ENCODE measurements at places on chromosomes 6 and 20.

DNA sequence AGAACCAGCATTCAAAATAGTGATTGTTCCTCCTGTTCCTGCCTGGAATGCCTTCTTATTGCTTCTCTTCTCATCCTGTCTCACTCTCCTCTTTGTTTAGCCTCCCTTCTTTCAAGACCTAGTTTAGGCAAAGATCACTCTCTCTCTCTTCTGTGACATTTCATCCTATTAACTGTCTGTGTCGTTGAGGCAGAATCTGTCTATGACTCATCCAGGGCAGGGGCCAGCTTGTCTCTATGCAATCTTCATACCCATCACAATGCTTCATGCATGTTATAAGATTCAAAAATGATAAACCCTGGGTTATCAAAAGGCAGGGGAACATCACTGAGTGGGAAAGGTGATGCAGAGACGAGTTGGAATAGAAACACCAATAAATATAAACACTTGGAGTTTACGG, 32.2 kb upstream of the FOXA2 start:
- no peak for DNase-seq

DNA sequence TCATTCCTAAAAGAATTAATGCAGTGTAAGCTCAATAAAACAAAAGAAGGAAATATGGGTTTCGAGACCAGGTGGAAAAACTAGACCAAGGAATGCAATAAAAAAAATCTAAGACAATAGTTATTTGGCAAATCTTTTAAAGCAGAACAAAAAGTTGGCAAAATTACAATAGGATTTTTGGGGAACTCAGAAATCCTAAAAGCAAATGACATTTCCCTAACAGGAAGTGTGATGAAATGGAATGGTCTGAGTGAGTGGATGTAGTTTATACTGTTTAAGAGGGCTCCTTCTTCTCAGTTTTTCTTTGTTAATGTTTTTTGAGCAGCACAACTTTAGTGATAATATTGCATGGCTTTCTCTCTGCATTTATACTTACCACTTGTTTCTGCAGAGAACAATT, 190.0 kb downstream of the PLCB4 start:
- DNase-seq: no peak

- DNase-seq: no peak
These were observed 98.9 kb upstream of the ZNF217 start for GRCh38 chr20:53692465-53693067.

DNA sequence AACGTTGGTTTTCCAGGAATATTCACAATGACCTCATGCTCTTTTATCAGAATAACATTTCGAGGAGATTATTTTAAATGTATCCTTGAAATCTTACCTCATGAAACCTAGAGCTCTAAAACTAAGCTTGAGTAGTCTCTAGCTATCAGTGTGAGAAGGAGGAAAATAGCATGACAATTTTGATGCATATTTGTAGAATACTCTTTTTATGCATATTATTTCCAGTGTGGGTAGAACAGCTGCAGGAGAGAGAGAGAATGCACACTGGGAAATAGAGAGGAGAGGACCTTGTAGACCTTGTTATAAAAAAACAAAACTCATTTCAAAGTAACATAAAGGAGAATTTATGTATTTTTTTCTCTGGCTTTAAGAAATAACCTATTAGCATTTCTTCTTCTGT, 71.1 kb upstream of the VGLL2 start:
- DNase-seq: no peak

DNA sequence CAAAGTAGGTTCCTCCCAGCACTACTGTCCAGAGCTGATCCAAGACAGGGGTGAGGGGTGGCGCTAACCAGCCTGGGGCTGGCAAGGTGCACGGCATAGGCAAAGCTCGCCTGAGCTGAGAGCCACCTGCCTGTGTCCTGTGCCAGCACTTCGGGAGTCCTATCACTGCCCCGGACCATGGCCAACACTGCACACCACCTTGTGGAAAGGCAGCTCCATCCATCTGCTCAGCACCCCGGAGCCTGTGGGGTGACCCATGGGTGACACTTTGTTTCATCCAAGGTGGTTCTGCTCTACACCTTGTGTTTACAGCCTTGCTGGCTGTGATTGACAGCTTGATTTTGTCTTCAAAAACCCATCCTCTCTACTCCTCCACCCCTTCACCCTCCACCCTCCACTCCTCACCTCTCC, 32.9 kb upstream of the GATA5 start:
- no peak for DNase-seq

DNA sequence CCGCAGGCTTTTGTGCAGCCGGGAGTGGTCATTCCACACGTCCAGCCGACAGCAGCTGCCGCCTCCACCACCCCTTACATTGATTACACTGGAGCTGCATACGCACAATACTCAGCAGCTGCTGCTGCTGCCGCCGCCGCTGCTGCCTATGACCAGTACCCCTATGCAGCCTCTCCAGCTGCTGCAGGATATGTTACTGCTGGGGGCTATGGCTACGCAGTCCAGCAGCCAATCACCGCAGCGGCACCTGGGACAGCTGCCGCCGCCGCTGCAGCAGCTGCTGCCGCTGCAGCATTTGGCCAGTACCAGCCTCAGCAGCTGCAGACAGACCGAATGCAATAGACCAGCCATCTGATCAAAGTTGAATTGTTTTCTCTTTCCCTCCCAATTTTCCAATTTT, 10.6 kb downstream of the RBM24 start:
- DNase-seq: no peak

DNA sequence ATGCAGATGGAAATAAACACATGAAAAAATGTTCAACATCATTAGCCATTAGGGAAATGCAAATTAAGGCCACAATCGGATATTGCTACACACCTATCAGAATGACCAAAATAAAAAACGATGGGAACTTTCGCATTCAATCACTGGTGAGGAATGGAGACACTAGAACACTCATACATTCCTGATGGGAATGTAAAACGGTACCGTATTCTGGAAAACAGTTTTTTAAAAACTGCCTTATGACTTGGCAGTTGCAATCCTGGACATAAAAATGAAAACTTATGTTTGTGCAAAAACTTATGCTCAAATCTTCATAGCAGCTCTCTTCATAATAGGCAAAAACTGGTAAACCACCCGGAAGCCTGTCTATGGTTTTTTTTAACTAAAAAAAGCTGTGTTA, 146.0 kb downstream of the CEBPB start:
- DNase-seq: no peak

DNA sequence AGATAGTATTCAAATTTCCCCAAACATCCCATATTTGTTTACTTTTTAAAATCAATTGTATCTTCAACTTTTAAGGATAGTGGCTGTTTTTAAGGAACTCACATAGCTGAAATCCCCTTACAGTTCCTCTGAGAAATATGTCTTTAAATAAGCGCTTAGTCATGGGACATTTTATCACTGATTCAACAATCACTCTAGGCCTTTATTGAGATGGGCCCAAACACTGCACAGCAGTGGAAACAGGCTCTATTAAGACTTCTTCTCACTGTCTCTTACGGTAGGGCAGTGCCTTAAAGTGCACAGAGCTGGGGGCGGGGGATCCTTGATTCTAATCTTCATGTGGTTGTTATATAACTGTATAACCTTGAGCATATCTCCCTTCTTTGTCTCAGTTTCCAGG, 59.8 kb upstream of the RREB1 start:
- DNase-seq: no peak

- DNase-seq: no peak
These were observed 55.2 kb downstream of the TPD52L1 start for GRCh38 chr6:125208625-125209249.

DNA sequence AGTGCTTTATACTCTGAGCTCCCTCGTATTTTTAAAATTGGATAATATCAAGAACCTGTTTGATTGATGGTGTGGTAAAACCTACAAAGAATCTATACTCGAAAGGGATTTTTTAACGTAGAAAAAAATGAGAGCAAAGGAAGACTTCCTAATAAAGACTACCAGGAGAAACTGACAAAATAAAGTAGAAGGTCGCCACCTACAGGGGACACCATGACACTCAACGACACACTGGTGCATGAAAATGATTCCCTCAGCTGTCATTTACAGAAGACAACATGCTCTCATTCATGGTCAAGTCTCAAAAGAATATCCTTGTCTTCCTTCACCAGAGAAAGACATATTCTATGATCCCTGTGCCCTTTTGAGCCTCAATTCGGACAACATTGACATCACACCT, 10.1 kb upstream of the NHSL1 start:
- DNase-seq: peak; percentile 34

DNA sequence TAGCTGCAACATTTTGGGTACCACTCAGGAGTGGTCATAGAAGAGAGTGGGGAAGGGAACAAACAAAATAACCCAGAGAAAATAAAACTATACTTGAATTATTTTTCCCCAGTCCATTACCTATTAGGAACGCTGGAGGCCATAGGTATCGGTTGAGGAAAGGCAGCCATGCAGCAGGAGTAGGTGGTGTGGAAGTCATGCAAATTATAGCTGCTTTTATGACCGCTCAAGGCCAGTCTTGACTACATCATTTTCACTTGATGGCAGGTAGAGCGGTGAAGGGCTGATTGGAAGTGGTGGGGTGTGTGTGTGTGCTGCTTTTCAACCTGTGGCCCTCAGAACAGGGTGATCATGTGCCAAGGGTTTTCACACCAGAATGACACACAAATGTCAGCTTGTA, 36.5 kb upstream of the KIF13A start:
- no peak for DNase-seq

DNA sequence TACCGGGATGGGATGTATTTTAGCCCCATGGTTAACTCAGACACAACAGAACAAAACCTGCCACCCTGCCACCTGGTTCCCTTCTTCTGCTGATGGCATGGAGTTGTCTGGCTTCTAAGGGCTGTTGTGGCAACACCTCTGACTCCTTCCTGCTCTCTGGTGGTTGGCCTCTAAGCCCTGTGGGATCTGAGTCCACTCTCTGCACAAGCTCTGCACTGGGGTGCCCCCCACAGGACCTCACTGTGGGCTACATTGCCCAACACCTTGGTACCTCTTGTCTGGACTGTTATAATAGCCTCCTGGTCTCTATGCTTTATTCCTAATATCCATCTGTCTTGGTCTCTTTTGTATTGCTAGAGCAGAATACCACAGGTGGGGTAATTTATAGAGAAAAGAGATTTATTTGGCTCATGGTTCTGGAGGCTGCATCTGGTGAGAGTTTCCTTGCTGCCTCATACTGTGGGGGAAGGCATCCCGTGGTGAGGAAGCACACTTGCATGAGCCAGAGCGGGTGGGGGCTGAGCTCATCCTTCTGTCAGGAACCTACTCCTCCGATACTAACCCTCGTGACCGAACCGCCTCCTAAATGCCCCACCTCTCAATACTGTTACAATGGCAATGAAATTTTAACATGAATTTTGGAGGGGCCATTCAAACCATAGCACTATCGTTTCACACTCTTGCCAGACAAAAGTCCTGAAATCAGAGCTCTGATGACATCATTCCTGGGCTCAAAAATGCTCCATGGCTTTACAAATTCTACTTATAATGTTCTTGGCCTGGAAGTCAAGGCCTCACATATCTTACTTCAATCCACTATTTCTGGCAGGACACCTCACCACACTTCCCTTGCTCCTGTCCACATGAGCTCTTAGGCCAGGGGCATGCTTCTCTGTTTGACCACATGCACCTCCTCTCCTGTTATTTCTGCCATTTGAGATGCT, 127.2 kb downstream of the PAX1 start:
- no peak for DNase-seq

- DNase-seq: no peak
These were observed 81.8 kb downstream of the JAG1 start for GRCh38 chr20:10591946-10592521.

GRCh38 chr6:141956868-141957267, 175.9 kb upstream of the GJE1 start:
- DNase-seq: no peak

DNA sequence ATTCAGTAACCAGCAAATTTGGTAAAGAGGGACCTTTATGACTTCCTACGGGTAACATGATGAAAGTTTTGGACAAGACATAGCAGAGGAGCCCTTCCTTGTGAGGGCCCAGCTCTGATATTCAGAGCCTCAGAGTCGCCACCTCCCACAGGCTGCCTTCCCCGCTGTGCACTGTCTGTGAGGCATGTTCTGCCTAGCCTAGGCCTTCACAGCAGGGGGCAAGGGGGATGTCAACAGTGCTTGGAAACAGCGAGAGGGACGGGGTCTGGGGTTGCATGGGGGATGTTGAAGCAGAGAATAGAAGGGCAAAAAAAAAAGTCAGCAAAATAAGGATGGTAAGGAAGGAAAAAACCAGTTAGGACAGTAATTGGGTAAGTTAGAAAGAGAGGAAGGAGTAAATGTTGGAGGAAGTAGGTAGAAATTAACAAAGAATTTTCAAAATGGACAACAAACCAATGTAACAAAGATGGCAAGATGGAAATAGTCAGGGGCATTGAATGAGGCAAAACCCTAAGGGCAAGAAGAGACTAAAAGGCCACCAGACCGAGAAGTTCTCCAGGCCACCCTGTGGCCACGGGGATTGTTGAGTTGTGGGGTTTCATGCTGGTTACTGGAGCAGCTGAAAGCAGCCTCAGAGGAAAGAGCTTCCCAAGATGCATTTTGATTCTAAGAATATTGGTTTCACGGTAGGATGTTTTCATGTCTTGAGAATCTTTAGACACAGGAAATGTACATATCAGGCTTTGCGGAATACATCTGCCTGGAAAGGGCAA, 139.8 kb downstream of the LY86 start:
- DNase-seq: no peak

DNA sequence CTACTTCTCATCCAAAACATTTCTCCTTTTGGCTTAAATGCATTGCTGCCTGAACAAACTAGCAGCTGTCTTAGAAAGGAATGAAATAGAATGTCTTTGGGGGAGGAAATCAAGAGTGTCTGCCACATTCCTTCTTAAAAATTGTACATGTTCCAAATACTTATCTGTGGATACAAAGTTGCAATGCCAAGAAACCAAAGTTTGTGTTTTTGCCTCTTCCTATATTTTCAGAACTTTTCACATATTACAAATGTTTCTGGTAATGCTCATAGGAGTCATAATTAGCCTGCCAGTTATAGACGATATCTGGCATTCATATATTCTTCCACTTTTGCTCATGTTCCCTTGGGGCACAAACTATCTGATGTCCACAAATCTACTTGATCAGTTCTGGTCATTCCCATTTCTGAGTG, 165.5 kb upstream of the BMP5 start:
- no peak for DNase-seq

GRCh38 chr6:26224547-26224912, 137.3 kb downstream of the HFE start:
- DNase-seq: no peak

- DNase-seq: no peak
These were observed 1349.1 kb upstream of the ADGRB3 start for GRCh38 chr6:67285770-67286495.

GRCh38 chr6:43793875-43794242, 23.8 kb downstream of the VEGFA start:
- DNase-seq: no peak
